Motor neuron (in vitro differentiated cells): ENCODE measurements at places on chromosomes 5 and 9. TPM values are rescaled to one million over a fixed set of nuclear protein-coding genes. Genes with fewer than 3 reads are reported as not detected.

- ATAC-seq: no peak
Measured at GRCh38 chr5:138234651-138235050, 21.5 kb upstream of the CDC23 start.

Gene PRSS3
- total RNA-seq: 0.27 TPM in 1 of 2 replicates, not detected in the other

DNA sequence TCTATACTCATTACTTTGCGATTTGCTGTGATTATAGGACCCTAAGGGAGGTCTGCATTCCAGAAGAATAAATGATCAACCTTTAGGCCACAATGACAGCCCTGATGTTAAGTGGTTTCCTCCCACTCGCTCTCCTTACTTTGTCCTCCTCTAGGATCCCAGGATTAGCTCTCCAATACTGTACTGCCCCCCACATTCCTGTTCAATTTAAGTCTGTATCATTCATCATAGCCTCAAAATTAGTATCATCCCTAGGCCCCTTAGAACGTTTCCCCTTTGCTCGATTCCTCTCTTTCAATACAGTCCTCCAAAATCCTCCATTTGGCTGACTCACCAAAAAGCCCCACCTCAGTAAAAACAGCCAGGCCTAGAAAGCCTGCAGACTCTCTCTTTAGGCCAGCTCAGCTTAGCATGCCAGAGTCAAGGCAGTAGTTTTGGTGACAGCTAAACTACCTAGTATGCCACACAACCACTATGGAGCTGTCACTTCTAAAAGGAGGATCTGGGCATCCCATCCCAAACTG lies 24.4 kb downstream of the RNF145 start:
- peak; percentile 85 for ATAC-seq

- ATAC-seq: no peak
Measured at GRCh38 chr5:83715236-83716065, 5.2 kb downstream of the HAPLN1 start.

Gene SPINK7
- 0.93 and 1.0 TPM in 2 replicates for total RNA-seq

Gene GDA
- total RNA-seq: 0.11 and 0.25 TPM in 2 replicates

Gene PRR16
- total RNA-seq: 1.4 and 1.9 TPM in 2 replicates

Gene PCDHA11
- total RNA-seq: 0.45 and 0.66 TPM in 2 replicates

DNA sequence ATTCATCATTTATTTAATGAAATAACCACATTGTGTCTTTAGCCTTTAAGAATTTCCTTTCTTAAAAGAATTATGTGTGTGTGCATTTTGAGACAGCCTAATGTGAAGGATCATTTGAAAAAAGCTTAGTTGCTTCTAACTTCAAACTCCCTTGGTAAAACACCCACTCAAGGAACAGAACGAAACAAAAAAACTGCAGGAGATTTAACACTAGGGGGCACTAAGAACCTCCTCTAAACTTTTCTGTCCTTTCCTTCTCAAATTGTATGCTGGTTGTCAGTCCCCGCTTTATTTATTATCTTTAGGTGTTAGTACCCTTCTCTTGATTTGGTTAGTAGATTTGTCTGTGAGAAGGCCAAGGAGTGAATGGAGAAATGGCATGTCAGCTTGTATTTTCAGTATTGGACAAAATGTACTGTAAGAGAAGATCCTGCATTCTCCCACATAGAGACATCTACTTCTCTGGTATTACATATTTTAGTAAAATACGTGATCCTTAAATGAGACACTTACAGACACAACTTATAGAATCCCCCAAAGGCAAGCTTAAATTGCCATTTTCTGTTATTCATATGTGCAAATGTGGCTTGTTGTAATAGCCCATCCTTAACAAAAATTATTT lies 229.7 kb downstream of the MRPS30 start:
- peak; percentile 62 for ATAC-seq
